NCI-H2107 (cell line): ENCODE measurements at places on chromosomes 4 and X.

DNA sequence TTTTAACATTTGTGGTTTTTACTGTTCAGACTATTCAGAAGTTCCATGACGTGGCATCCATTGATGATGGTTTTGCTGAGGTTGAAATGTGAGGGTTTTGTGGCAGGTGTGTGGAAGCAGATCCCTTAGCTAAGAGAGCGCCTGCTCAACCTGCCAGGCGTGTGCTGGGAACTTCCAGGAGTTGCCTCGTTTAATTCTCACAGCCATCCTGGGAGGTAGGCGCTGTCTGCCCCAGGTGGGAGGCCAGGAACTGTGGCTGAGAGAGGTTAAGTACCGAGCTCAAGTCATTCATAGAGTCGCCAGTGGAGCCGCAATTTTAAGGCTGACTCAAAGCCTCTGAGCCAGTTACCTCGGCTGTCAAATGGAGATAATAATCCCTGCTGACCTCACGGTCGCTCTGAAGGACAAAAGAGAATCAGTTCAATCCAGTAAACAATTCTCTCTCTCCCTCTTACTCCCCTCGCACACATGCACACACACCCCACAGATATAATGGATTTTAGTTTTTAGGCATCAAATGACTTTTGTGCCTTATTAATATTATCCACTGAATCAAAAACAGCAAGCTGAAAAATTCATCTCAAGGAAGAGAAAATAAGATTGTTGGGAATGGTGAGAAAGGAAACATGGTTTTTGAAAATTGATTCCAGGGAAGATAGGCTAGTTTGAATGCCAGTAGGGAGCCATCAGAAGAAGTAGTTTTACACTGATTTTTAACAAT, 171.3 kb downstream of the PTTG2 start:
- peak; percentile 10 for DNase-seq

DNA sequence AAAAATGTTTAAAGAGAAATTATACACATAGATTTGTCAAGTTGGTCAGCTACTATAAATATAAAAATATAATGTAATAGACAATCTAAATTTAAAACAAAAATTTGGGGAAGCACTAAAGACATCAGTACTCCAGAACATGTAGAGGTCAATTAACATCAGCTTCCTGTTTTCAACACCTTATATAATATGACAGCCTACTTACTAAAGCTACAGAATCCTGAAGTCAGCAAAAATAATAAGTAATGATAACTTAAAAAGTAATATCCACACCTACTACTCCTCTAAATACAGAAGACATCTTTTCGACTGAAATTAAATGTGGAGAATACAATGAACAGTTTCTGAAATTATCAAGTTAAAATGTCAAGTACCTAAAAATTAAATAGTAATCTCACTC, 118.6 kb downstream of the LRBA start:
- DNase-seq: no peak

- DNase-seq: no peak
Measured at GRCh38 chrX:12885508-12885907, 18.6 kb downstream of the TLR7 start.

GRCh38 chr4:105145156-105145902, 1.3 kb upstream of the TET2 start:
- no peak for DNase-seq

DNA sequence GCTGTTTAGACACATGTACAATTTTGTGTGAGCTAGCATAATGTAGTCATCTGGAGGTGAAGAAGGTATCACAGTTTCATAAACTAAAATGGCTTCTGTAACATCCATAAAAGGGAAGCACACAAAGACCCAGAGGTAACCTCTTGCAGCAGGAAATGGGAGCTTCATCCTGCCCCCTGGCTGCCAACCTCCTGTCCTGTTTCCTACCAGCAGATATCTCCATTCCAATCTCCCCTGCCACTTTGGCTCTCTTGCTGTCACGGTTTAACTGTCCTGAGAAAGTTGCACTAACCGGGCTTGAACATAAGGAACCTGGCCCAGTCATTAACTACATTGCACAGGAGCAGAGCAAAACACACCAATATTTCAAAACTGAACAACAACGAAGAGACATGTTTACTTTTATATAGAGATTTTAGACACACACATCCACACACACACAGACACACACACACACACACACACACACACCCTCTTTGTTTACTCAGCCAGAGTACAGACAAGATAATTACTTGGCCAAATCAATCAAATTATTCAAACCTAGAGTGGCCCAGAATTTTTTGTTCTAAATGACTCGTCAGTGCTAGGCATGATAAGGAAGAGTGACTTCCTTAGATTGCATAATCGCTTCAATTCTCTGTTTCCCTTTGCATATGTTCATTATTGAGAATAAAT, 24.2 kb downstream of the MID2 start:
- DNase-seq: no peak

DNA sequence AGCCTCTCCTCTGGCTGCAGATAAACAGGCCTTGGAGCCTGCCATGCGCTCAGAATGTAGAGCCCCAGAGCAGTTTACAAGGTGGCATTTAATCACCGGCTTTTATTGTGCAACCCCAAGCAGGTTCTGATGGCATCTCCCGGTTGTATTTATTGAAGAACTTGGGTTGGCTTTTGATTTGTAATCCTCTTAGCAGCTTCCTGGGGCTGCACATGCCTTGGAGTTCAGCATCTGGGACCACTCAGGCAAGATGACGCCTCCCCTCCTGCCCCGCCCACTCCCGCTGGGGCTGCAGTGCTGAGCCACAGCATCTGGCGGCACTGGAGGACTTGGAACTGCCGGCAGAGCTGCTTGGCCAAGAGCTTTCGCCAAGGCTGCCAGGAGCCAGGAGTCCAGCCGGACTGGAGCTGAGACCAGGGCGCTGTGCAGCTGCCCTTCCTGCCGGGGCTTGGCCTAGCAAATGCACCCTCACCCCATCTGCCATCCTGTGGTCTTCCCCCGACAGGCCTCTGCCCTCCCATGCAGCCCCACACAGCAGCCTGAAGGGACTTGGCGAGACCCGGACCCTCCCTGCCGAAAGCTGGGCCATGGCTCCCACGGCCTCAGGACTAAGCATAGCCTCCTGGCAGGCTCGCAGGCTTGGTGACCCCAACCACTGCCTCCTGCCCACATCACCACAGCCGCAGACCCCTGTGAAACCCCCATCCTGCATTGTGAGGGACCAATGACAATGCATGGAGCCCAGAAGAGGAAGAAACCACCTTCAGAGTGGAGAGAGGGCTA, 5.4 kb downstream of the HTRA3 start:
- DNase-seq: no peak

DNA sequence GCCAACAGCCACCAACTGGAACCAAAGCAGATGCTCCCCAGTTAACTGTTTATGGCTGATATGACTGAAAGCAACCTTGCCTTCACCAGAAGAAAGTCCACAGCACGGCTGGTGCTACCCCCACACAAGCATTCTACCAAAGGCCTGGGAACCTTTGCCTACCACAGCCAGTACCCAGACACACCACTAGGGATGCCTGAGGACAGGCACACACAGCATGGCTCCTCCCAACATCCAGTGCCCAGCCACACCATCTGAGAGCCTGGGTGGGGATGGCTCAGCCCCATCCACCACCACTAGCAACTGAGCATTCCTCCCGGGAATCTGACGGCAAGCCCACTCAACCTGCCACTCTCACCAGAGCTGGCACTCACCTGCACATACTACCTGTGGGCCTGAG, 178.6 kb downstream of the SLC7A11 start:
- DNase-seq: no peak

DNA sequence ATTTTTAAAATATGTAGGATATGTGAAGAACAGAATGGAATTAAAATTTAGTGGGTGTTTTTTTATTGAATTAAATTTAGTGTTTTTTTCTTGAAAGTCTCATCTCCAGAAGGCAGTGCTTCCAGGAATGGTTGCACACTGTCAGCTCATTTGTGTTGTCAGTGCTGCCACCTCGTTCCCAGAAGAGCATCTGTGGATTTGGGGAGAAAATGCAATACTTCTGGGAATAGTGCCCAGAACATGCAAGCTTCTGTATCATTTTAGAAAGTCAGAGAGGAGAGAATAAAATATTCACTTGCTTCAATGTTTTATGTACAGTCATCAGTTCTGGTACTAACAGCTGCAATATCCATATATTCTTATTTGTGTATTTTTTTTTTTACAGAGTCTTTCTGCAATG, 608.8 kb downstream of the PCDH7 start:
- DNase-seq: no peak

GRCh38 chr4:156197216-156197615, 243.6 kb upstream of the CTSO start:
- DNase-seq: no peak

DNA sequence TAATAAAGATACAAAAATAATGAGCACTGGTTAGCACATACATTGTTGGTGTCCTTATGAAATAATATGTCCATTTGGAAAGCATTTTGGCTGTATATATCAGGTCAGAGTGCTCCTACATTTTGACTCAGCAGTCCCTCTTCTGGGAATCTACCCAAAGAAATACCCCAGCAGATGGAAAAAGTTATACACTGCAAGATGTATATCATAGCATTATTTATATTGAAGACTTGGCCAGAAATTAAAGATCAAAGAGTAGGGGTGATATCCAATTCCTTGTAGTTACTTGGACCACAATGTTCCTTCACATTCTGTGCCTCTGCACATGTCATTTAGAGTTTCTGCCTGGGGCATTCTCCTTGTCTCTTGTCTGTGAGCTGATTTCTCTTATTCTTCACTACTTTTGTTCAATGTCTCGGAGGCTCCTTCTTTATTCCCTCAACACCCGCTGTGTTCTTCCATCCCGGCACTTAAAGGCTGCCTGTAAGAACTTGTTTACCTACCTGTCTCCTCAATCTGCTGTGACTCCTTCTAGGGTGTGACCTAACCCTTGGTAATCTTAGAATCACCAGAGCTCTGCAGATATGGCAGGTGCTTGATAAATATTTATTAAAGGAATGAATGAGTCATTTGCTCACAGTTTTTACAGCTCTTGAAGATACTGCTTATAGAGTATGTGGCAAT, 3.1 kb upstream of the TSPAN5 start:
- no peak for DNase-seq

DNA sequence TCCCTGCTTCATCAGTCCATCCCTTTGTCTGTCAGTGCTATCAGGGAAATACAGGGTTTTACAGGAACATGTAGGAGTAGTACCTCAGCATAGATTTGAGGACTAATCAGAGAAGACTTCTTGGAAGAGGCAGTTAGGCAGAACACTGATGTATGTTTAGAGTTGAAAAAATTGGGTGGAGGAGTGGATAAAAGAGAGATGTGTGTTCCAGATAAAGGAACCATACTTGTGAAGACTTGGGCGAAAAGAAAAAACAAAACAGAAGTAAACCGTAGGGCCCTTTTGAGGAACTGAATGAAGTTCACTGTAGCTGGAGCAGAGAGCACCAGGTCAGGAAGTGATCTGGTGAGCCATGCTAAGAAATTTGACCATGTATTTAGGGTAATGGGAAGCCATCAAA, 32.3 kb downstream of the AFF1 start:
- DNase-seq: no peak

DNA sequence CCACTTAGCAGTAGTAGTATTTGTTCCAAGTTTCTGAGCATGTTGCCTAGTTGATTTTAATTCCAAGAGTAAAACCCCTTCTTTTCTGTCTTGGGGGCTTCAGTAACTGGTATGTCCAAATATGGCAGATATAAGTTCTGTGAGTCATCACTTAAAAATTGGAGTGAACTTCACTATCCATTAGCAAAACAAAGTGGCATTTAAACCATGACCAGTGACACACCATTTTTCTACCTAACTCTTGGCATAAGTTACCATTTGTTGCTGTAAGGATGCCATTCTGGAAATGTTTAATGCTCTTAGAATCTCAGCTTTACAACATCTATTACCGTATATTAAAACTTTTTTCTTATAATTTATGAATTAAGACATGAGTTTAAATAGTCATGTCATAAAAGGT, 102.0 kb downstream of the CBR4 start:
- no peak for DNase-seq

GRCh38 chr4:176587920-176588319, 204.8 kb downstream of the VEGFC start:
- no peak for DNase-seq

GRCh38 chr4:66357316-66357715, 687.0 kb upstream of the EPHA5 start:
- DNase-seq: no peak

GRCh38 chrX:70331161-70331560, 41.3 kb downstream of the KIF4A start:
- no peak for DNase-seq

- DNase-seq: no peak
Measured at GRCh38 chr4:32037399-32037798, 1317.2 kb downstream of the PCDH7 start.

- no peak for DNase-seq
Measured at GRCh38 chr4:28565396-28565795, 1704.8 kb downstream of the STIM2 start.

DNA sequence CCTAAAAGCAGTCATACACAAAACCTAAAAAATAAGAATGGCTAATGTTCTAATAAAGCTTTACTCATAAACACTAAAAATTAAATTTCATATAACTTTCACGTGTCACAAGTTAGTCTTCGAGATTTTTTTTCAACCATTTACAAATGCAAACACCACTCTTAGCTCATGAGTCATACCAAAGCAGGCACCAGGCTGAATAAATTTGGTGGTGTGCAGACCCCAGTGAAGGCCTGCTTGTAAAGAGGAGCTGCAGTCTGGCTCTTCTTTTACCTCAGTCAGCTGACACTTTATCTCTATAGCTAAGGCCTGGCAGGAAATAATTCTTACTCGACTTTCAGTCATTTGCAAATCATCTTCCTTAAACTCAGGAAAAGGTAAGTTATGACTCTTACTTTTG, 37.4 kb downstream of the CLOCK start:
- no peak for DNase-seq

DNA sequence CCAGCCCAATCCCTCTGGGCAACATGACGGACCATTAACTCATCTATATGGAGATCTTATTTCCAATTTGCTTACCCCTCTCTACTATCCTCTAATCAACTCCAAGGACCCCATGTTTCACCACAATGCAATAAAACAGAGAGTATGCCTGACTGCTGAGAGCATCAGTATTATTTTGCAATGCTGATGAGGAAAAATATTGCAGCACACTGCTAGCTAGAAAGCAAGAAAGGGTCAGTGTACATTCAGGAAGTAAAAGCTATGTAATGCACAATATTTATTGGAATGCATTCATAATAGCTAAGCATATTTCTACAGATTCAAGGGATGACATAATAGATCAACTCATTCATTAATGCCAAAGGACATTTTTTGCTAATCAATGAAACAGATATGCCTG, 33.2 kb downstream of the ARAP2 start:
- no peak for DNase-seq

DNA sequence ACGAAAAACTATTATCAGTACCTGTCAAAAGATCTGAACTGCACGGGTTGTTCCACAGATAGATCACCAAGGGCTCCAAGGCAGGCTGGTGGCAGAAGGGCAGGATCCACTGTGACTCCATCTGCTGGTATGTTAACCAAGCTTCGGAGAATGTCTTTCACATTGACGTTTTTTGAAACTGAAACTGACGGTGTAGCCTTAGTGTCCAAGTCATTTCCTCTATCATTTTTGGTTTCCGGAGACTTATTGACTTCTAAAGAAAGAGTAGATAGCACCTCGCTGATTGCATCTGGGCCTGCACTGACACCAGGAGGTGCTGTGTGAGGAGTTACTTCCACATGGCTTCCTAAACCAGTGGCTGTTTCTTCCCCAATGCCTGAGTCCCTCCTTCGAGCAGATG, 186.9 kb downstream of the LRBA start:
- no peak for DNase-seq

GRCh38 chr4:17595471-17596005, 18.5 kb downstream of the LAP3 start:
- no peak for DNase-seq

GRCh38 chrX:15926622-15927021, 72.0 kb upstream of the AP1S2 start:
- DNase-seq: no peak

- no peak for DNase-seq
Measured at GRCh38 chr4:10079912-10080588, 36.5 kb downstream of the WDR1 start.
